ENCODE measurements at places on chromosomes 1 and 21. TPM values are rescaled to one million over a fixed set of nuclear protein-coding genes. Genes with fewer than 3 reads are reported as not detected.

DNA sequence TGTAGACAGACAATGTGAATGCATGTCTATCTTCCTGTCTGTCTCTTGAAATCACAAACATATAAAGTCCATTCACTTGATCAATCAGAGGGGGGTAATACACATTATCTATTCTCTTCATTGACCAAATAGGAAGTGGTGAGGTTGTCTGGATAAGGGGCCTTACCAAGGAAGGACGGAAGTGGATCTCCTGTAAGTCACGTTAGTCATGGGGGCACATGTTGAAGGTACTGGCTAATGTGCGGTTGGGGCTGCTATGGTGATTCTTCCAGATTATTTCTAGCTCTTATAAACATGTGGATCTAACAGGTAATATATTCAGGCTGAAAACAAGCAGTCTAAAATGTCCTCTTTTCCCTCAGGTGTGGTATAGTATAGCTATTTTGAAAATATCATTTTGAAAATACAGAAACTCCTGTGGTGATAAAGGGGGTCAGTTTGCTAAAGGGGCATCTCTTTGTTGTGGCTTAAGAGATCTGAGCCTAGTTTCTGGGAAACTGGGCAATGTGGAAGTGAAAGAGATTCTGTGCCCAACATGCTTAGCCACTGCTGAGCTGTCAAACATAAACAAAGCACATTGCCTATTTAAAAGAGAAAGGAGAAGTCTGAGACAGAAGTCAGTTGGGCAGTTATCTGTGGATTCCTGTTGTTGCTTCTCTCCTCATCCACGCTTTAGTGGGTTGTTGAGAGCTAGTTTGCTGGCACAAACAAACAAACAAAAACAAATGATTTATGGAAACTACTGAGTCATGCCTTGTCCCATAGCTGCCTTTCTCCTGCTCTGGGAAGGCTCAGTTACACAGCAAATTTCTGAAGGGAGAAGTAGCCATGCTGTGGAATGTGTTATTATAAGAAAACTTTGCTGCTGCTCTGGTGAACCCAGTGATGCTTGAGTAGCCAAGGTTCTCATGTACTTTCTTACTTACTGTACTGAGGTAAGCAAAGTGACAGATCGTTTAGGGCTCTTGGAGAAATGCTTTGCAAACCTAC, 166.9 kb downstream of the HLX start:
- DNase-seq: no peak

DNA sequence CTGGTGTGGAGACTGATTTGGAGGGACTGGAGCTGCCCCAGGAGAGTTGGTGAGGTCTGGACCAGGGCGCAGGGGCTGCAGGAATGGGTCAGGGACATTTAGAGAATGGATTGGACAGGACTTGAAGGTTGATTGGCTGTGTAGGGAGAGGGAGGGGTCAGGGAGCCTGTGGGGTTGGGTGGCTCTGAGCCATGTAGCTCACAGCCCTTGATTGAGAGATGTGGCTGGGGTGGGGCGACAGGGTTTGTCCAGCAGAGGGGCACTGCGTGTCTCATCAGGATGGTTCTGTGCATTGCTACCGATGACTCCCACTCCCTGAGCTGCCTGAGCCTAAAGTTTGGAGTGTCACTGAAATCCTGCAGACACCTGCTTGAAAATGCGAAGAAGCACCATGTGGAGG, 12.1 kb downstream of the AZIN2 start:
- DNase-seq: no peak

GRCh38 chr21:41932576-41933312, 21.1 kb downstream of the C2CD2 start:
- no peak for DNase-seq

DNA sequence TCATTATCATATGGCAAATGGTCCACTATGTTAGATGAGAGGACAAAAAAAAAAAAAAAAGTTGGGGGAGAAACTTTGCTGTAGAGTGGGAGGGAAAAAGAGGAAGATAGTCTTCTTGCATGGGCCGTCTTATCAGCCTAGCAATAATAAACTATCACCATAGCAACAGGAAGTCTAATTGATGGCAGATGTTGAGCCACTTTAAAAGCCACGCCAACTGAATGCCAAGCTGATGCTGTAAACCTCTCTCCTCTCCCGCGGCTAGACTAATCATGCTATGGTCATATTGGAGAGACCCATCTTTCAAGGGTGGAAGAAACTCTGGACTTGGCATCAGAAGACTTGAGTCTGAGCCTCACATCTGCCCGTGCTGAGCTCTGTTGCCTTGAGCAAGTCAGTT, 122.2 kb upstream of the HOOK1 start:
- no peak for DNase-seq

Gene DHRS3
- total RNA-seq: 79.5 TPM

Data from spinal cord (tissue), 10 donors.